ENCODE measurements at places on chromosomes 3 and 15.

DNA sequence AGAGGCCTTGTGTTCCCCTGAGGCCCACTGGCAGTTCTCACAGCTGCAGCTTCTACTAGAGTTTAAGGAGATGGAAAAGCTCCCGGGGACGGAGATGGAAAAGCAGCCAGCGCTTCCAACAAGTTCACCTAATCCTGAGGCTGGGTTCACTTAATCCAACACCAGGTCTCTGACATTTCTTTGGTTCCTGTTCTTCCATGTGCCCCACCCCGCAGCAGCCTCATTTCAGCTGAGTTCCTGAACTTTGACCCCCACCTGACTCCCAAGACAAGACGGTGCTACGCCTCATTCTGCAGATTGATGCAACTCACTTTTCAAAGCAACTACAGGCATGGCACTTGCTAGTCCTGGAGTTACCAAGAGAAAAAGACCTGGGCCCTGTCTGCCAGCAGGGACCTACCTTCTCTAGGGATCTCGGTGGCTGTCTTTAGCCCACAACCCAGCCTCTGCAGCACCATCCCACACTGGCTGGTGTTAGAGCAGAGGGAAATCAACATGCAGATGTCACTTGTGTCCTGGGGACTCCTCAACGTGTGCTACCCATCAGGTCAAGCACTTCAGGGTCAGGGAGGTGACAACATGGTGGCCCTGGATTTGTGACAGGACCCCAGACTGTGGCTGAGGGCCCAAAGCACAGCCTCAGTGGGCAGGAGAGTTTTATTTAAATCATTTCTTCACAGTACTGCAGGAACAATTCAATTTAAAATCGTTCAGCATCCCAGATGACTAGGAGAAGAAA, 406.1 kb downstream of the VPS13C start:
- no peak for DNase-seq

DNA sequence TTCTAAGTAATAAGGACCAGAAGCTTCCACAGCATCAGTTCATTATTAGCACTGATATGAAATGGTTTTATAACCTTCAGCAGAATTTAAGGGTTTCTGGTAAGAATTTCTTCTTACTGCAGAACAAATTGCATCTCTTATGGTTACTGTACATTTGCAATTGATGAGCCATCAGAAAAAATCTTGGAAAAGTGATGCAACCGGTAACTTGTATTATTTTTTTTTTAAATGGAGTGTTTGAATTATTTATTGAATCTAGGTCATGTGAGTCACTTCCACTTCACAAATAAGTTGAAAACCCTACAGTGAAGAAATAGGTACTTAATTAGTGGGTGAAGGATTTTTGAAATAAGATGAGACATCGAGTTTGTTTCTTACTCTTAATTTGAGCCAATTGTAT, 786.0 kb downstream of the TUSC7 start:
- no peak for DNase-seq

GRCh38 chr15:54007256-54007655, 29.0 kb downstream of the UNC13C start:
- DNase-seq, result no peak

DNA sequence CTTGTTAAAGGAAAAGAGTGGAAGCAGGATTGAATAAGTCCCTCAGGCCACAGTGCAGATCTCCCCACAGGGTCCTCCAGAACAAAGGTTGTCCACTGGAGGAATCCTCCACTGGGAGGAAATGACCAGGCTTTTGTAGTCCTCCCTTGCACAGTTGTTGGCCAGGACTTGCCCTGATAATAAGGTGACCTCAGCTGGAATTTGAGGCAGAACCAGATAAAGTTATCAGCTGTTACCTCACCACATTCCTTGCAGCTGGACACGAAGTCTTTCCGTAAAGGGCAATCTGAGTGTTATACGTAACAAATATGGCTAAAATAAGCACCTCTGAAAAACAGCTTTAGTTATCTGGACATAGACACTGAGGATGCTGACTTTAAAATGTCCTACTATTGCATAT, 83.5 kb upstream of the NAALADL2 start:
- DNase-seq, result no peak

Data from amygdala (tissue), 56 donors.